ENCODE measurements at places on chromosomes 2 and 18.

GRCh38 chr2:200101922-200102321, 146.5 kb downstream of the MAIP1 start:
- no peak for DNase-seq

GRCh38 chr18:61797696-61798590, 94.9 kb downstream of the RNF152 start:
- no peak for DNase-seq

GRCh38 chr2:69041214-69041613, 28.2 kb downstream of the ANTXR1 start:
- DNase-seq = no peak

DNA sequence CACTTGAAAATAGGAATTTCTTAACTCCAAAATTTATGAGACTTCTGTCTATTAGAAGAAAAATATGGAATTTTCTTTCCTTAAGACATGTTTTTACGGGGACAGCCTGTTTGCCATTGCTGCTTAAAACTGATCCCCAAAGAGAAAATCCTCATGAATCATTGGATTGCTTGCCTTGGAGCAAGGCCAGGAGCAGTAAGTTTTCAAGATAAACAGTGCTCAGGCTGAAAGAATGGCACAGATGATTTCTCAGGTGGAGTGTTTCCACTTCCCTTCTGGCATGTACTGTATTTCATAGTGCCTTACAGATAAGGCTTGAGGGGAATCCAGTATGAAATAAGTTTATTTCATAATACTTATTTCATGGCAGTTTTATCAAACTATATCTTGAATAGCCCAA, 74.3 kb upstream of the MMADHC start:
- DNase-seq = no peak

DNA sequence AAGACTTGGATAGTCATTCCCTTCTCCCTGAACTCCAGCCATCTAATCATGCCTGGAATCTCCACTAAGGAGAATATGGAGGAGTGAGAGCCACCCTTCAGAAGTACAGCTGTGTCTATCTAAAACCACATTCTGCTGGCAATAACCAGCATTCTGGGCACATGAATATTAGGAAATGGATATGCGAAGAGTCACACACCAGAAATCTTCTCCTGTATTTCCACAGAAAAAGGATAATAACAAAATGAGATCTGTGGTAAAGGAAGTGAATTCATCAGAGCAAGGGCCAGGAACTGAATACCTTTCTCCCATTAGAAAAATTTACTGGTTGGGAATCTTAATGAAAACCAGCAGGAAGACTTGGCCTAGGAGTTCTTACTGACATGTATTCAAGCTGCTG, 218.8 kb downstream of the SCG2 start:
- no peak for DNase-seq

DNA sequence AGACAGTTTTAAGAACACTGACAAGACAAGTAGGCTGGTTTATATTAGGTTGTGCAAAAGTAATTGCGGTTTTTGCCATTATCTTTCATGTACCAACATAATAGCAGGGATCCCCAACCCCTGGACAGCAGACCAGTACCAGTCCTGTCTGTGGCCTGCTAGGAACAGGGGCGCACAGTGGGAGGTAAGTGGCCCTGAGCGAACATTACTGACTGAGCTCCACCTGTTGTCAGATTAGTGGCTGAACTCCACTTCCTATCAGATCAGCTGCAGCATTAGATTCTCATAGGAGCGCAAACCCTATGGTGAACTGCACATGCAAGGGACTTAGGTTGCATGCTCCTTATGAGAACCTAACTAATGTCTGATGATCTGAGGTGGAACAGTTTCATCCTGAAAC, 921.9 kb downstream of the CCDC85A start:
- no peak for DNase-seq

DNA sequence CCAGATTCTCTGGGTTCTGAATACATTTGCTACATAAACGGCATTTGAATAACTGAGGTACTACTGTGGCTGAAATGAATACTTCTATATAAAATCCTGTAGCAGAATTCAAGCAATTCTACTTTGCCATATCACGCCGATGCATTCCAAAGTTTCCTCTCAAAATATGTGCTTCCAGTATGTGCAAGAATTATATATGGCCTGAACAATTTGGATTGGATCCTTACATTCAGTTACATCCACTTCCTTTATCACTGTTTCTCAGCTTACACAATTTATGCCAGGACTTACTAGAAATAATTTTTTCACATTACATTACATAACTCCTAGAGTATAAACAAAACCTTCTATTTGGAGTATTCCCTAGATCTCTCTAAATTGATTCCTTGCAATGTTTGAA, 46.3 kb upstream of the STAT4 start:
- no peak for DNase-seq

- DNase-seq = no peak
Measured at GRCh38 chr18:26926066-26926675, 60.7 kb upstream of the AQP4 start.

DNA sequence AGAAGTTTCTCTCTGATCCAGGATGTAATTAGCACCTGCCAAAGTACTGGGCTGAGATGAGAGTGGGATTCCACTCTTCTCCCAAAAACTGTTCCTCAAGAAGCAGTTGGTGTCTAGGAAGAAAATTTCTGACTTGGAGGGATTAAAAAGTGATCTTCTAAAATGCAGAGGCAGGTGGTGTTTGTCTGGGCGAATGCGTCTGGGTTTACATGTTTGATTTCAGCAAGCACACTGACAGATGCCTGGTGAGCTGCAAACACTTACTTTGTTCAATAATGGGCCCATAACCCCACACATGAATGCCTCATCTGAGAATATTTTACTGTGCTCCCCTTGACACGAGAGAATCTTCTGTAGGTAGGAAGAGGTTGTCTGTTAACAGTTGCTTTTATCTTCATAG, 24.3 kb upstream of the KCNF1 start:
- no peak for DNase-seq

DNA sequence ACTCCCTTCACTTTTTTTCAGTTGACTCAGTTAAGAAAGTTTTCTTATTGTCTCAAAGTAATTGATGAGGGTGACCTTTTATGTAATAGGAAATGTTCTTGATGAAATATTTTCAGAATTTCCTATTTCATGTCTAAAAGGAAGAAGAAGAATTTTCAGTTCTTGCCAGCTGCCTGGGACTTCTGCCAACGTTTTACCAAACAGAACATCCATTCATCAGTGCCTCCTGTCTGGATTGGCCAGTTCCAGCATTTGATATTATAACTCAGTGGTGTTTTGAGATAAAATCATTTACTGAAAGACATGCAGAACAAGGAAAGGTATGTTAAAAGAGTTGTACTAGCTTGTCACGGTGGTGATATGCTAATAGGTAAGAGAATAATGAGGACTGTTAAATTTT, 104.7 kb upstream of the MYO3B start:
- DNase-seq = no peak

DNA sequence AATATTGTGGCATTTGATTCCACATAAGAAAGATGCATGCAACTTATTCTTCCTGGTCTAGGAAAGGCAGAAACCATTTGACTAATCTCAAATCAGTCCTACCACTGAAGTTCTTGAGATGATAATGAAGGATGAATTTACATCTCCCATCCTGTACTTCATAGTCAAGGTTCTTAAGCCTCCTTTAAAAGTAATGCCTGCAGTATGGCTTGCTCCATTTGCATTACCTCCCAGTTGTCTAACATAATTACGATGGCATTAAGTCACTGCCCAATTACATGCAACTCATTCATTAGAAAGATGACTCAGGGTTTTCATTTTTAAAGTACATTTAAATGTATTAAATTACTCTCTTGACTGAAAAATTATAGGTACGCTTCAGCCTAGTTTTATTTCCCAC, 32.2 kb downstream of the THADA start:
- no peak for DNase-seq

GRCh38 chr2:50781646-50782045, 250.3 kb downstream of the NRXN1 start:
- no peak for DNase-seq

- DNase-seq = no peak
Measured at GRCh38 chr18:58051765-58052460, 7.9 kb downstream of the NEDD4L start.

DNA sequence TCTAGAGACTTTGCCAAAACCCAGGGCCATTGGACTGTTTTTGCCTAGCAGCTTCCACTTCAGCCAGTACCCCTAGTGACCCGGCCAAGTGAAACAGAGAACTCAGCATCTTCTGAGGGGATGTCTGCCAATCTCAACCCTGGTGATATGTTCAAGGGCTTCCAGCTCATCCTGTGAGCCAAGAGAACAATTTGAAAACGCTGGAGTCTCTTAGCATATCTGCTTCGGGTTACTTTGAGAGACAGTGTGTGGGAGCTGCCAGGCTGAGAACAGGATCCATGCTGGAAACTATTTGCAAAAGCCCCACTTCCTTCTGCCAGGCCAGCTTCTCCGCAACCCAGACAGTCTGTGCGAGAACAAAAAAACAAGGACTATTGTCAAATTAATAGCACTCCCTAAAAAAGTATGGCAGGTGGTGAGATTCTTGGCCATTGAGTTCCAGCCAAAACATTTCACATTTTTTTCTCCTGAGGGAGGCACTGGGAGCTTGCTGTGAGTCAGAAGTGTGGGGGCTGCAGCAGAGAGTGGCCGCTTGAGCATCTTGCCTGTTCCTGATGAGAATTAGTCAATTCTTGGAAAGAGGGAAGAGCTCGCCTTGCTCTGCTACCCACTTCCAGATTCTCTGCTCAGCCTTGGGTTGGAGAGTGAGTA, 395.6 kb upstream of the TRIB2 start:
- DNase-seq = no peak

DNA sequence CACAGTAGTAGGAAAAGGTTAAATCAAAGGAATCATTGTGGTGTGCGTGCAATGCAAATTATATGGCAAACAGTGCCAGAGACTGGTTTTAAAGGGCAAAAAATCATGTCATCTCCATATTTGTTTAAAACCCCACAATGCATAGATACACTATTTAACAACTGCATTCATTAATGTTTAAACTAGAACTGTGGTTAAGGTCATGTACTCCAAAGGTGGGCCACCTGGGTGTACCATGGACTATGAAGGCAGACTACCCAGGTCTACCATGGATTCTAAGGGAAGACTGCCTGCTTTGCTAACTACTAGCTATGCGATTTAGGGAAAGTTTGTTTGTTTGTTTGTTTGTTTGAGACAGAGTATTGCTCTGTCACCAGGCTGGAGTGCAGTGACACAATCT, 356.3 kb downstream of the ZEB2 start:
- no peak for DNase-seq

DNA sequence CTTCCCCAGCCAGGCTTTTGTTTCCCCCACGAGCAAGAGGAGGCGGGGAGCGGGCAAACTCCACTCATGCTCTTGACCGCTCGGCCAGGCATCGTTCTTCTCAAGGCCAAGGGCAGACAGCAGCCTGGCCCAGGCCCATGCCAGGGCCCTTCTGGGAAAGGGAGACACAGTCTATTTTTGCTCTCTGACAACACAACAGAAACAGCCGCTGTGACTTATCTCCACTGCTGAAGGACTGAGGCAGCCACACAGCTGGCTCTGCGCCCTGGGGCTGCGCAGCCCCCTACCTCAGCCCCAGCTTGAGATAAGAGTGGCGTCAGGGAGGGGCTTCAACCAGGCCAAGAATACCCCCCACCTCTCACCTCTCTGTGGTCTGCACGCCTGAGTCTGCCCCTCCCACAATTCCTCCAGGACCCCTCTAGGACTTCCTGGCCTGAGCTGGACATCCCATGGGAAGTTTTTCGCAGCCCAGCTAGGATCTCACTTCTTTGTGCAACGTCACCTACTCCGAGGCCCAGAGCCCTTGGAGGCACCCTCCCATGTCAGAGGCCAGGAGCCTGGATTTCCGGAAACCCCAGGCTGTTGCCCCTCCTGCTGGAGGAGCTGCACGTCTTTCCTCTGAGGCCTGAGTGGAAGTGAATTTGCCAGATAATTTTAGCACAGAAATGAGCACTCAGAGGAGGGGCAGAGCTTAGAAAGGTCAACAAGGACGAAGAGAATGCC, 118.9 kb upstream of the OTOS start:
- DNase-seq = no peak

GRCh38 chr2:106886916-106887758, 1.2 kb upstream of the ST6GAL2 start:
- DNase-seq = no peak

DNA sequence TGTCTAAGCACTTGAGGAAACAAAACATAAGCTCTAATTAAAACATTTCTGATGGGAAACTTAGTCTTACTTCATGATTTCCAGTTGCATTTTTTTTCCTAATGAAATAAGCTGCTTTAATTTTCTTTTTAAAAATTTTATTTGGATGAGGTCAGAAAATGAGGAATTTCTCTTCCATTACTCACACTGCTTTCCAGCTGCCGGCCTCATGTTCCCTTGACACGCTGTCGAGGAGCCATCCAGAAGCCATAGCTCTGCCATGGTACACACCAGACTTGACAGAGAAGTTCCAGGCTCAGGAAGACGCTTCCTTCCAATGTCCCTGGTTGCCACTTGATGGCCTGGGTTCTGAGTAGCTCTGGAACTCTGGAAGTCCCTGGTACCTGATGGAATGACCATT, 12.1 kb upstream of the MAPRE2 start:
- DNase-seq = no peak

DNA sequence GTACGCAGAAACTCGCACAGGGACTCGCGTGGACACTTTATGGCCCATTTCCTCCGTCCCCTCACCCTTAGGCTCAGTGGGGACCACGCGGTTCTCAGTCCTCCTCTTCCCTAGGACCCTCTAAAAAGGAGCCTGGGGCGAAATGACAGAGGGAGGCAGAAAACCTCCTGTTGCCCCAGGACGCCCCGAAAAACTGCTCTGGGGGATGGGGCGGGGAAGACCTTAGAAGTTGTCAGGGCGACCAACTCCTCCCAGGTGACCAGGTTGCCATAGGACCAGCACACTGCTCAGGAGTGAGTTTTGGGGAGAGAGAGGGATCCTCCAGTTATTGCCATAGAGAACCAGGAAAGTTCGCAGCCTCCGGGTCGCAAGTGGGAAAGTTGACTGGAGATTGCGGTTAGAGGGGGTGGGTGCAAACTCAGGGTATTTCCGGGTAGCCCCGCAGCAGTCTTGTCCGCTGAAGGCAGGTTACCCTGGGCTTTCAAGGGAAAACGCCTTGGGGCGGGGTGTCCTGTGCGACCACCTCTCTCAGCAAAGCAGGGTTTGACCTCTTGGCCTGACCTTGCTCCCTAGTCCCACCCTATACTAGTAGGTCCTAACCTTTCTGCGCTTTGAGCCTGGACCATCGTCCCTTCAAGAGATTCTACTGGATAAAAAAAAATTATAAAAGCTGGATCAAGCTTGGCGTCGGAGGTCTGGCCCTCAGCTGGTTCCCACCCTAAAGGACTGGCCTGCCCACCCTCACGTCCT, 7.8 kb upstream of the PAX3 start:
- no peak for DNase-seq

GRCh38 chr2:196166876-196167275, 4.5 kb downstream of the STK17B start:
- DNase-seq = no peak

Measured in iPS DF 6.9 (cell line).